Hepatic stellate cell (primary cell): ENCODE measurements at places on chromosomes 2 and 18.

DNA sequence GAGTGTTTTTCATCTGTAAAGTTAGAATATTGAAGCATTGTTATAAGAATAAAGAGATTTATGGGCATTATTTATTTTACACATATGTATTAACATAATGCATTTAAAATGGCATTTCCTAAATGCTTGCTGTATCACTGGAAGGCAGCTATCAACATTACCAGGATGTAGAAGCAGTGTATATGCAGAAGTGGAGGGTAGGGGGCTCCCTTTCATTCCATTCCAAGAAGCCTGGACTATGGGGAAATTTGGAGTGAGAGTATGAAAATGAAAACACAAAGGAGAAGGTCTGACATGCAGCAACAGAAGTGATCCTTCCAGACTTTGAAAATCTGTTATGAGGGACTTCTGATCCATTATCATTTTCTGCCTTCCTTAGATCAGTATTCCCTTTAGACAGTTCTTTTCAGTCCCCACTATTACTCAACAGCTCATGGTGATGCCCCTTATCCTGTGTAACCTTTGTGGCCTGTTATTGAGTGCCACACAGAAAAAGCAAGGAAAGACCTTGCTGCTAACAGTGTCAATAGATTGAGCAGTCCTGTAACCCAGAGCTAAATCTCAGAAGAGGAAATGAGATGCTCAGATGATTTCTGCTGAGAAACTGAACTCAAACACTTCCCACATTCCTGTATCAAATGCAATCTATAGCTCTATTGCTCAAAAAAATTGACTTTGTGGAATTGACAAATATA is 216.6 kb downstream of the HNMT start:
- DNase-seq = no peak

DNA sequence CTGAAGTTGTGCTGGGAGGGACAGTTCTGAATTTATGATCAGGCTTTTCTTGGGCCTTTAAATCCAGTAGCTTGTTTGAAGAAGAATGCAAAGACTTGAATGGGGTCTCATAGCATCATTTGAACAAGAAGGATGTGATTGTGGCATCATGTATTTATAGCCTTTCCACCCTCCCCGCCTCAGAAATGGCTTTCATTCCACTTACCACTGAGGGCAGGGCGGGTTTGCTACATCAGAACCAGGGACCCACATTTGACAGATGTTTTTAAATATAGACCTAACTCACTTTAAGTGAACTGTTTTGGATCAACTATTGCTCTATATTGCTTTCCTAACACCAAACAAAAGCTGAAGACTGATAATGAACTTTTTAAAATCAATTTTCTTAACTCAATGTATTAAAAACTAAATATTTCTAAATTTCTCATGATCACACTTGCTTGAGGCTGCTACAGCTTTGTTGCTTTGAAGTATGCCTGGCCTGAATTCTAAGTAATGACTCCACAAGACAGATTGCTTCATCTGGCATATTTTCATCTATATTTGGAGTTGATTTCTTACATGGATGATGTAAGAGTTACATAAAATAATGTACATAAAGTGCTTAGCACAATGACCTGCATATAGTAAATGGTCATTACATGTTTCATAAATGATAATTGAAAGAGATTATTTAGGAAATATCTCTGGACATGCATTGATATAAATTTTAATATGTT is 1552.9 kb upstream of the SLC39A10 start:
- DNase-seq = no peak

DNA sequence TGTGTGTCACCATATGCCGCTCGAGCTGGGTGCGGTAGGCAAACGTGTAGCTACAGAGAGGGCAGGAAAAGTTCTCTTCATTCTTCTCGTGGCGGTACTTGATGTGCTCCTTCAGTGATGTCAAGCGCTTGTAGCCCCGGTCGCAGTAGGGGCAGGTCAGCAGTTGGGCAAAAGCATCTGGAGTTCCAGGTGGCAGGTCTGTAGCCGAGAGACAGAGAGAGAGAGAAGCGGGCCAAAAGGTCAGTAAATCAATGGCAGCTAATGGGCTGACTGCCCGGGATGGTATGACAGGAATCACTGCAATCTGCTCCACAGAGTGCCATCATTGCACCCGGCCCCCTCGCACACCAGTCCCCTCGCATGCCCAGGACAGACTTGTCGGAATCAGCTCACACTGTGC is 116.0 kb downstream of the ZEB2 start:
- DNase-seq = no peak

- DNase-seq = no peak
These were observed 456.1 kb downstream of the LPIN1 start for GRCh38 chr2:12202313-12203075.

- no peak for DNase-seq
These were observed 59.9 kb upstream of the TMEM87B start for GRCh38 chr2:111995148-111995547.

- no peak for DNase-seq
These were observed 97.2 kb downstream of the TDRD15 start for GRCh38 chr2:21220930-21221329.

GRCh38 chr2:68726100-68726499 is 8.5 kb upstream of the ARHGAP25 start:
- DNase-seq = no peak

- no peak for DNase-seq
These were observed 324.3 kb upstream of the KLHL14 start for GRCh38 chr18:33097126-33097525.

- no peak for DNase-seq
These were observed 28.6 kb downstream of the MARCO start for GRCh38 chr2:118970396-118971135.

DNA sequence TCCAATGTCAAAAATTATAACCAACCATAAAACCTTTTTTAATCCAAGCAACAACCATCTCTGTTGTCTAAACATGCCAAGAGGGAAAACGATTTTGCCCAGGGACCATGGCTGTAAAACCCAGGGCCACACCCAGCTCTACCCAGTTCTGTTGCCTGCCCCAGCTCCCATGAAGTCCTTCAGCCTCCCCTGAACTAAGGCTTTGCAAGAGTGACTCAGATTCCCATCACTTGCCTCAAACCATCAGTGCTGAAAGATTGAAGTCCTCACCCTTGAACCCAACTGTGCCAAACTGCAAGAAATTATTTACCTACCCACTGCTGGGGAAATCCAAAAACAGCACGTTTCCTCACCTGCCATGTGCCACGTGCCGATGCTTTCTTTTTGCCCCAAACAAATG is 102.5 kb downstream of the TFCP2L1 start:
- no peak for DNase-seq

DNA sequence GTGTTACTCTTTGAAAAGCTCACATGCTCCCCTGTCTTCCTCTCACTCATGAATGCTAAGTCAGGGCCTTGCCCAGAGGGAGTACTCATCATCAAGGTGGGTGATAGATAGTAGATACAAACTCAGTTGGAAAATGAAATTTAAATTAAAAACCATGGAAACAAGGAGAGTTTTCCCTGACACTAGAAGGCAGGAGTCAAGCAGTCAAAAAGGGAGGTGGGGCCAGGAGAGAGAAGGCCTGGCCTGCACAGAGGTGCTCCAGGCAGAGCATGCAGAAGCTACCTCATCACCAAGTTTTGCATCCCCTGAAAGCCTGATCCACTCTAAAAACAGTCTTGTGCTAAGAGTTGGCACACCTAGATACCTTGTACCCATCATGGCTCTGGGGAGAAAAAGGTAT is 143.7 kb downstream of the MYO5B start:
- DNase-seq = no peak

GRCh38 chr2:190462181-190462580 is 54.0 kb downstream of the MFSD6 start:
- no peak for DNase-seq

DNA sequence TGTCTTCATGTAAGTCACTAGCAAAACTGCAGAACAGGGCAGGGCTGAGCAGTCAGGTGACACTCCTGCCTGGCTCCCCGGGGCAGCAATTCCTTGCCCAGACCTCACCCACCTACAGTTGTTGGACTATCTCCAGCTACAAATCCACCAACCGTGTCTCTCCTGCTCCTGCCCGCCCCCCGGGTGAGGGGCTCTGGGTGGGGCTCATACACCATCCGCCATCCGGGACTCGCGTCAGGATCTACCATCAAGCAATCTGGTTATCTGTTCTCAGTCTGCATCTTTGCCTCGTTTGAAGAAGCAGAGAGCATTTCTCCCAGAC is 13.5 kb upstream of the GLI2 start:
- DNase-seq = no peak

DNA sequence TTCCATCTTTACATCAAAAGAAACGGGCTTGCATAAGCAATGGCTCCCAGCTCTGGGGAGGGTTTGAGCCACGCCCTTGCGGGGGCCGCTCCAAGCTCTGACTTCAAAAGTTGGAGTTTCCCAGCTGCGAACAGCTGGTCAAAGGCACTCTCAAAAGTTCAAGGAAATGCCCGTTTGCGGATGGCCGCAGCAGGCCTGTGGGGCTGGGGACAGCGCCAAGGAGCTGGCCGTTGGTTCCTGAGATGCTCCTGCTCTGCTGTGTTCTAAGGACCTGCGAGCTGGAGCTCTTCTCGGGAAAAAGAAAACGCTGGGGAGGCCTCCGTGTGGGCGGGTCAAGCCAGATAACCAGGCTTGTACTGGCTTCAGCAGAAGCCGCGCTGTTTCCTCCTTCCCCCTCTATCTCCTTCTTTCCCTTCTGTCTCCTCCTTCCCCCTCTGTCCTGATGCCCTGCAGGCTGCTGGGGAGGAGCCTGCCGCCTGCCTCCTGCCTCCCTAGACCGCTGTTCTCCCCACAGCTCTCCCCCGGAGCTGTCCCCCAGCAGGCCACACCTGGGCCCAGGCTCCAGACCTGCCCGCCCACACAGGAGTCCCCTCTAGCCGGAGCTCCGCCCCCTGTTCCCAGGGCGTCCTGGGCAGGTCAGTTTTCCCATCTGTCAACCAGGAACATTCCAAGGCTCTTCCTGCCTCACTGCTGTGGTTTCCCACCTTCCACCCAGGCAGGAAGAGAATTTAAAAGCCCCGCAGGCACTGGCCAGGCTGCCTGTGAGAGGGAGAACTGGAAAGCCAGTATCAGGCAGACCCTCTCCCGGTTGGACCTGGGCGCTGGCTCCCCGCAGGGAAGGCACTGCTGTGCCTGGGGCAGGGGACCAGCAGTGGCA is 14.1 kb downstream of the KLF11 start:
- DNase-seq = peak; percentile 83

DNA sequence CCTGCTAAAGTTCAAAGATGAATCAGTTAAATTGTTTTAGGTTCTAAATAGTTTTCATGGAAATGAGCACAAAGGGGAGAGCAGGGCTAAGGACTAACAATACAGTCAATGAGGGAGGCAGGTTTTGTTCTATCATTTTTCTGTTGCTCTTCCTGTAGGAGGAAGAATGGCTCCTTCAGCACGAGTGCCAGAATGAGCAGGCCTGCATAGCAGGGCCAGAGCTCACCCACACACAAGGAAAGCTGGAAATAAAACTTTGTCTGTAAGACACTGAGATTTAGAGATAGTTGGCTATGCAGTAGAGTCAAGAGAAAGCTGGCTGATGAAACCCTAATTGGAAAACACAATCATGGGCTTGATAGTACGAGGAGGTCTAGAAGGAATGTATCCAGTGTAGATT is 313.3 kb downstream of the MBD2 start:
- DNase-seq = no peak

GRCh38 chr2:199734651-199735050 is 116.3 kb downstream of the FTCDNL1 start:
- DNase-seq = no peak

DNA sequence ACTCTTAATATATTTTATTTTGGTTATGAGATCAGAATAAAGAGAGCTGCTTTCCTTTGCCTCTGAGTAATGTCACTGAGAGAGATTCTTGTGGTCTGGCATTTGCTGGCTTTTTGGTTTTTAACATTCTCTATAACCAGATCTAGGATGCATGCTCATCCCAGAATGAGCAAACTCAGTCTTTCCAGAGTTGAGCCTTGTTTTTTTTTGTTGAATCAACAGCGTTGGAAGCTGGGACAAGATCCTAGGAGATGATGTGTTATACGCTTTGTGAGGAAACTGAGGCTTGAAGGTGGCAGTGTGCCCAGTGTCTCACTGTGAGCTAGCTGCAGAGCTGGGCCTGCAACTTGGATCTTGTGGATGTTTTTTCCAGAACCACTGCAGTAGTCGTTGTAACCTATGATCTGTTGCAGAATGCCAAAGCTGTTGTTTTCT is 19.5 kb downstream of the MYO1B start:
- peak; percentile 46 for DNase-seq

- DNase-seq = no peak
These were observed 67.5 kb downstream of the CSRNP3 start for GRCh38 chr2:165536851-165537499.

- no peak for DNase-seq
These were observed 52.1 kb upstream of the LAPTM4A start for GRCh38 chr2:20103530-20103929.

DNA sequence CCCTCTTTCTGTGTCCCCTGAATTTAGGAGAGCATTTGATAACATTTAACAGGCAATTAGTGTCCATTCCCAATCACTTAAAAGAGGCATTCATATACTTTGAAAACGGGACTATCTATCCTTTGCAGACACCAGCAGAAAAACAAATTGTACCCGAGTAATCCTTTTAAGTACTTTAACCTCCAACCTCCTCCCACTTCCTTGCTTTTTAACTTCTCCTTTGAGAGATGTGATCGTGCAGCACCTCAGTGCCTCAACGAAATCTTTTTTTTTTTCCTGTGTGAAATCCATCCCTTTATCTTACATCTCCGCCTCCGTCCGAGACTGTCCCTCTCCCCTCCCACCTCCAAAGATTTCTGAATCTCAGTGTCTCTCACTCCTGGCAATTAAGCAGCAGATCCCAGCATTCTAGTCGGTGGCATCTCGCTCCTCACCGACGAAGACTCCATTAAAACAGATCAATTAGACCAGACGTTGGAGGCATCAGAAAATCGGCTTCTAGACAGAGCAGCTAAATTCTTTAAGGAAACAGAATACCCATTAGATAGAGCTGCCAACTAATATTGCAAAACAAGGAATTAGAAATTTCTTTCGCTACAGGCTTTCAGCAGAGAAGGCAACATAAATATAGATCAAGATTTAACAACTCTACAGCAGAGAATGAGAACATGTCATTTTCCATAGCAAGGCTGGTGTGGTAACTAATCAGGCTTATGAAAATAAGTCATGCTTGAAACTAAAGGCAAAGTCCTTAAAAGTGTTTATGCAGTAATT is 1.9 kb upstream of the TMEFF2 start:
- DNase-seq = no peak

DNA sequence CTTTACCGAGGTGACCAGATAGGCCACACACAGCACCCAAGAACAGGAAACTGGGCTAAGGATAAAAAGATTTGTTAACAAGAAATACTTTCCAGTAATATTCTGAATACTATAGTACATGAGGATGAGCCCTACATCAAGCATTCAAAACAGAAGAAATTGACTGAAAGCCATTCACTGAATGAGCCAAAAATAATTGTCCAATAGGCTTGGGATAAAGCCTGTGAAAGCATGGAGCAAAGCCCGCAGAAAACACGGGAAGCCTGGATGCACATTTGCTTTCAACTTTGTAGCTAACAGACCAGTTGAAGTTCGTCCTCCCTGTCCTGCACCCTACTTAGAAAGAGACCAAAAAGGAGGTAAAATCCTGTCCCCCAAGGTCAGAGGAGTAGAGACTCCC is 56.3 kb downstream of the DIPK1C start:
- DNase-seq = no peak

- no peak for DNase-seq
These were observed 20.5 kb downstream of the SNORC start for GRCh38 chr2:232890536-232890895.
